ENCODE measurements at places on chromosomes 5 and 9. TPM values are rescaled to one million over a fixed set of nuclear protein-coding genes. Genes with fewer than 3 reads are reported as not detected.

The N4BP3 gene
- polyA plus RNA-seq, result 24.9 TPM

The MVB12B gene
- 16.5 TPM for polyA plus RNA-seq

The DND1 gene
- polyA plus RNA-seq, result not detected

The SPATA6L gene
- 0.47 TPM for polyA plus RNA-seq

DNA sequence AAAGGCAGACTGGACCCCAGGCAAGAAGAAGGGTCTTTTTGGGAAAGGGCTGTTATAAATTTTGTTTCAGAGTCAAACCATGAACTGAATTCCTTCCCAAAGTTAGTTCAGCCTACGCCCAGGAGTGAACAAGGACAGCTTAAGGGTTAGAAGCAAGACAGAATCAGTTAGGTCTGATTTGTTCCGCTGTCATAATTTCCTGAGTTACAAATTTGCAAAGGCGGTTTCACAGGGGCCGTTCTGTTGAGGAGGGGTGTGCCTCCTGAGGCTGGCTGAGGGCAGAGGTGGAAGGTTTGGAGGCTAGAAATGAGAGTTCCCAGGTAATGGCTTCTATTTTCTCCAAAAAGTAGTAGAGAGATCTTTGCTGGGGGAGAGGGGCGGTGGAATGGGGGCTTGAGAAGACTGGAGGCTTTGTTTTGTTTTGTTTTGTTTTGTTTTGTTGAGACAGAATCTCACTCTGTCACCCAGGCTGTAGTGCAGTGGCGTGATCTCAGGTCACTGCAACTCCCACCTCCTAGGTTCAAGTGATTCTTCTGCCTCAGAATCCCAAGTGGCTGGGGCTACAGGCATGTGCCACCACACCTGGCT, 4.1 kb upstream of the CERCAM start:
- no peak for DNase-seq

GRCh38 chr5:73865315-73865714, 239.3 kb downstream of the ARHGEF28 start:
- DNase-seq, result no peak

DNA sequence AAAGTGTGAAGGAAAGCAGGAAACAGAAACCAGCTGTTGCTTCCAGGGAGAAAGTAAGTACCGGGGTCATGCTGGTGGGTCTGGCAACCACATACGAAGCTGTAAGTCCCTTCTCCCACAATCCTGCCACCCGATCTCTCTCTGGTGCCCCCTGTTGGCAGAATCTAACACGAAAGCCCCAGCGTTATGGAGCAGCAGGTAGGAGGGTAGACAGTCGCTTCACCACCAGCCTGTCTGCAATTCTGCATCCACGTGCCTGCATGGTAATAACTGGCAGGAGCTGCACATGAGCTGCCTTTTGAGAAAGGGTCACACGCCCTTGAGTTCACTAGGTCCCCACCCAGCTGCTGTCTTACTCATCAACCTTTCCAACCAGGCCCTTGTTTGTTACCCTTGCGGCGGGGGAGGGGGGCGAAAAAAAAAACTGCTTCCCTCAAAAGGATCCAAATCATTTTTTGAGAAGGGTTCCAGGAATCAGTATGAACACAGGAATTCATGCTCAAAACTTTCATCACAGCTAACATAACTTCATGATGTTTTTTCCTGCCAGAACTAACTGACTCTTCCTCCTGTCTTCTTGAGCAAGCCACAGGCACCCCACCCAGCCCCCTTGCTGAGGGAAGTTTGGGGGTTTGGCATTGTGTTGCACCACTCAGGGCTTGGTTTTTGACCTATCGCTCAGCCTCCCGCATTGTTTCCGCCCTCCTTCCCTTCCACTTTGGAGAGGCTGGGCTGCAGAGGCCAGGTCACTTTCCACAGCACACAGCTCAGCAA, 19.6 kb upstream of the TMEM252 start:
- DNase-seq, result no peak

DNA sequence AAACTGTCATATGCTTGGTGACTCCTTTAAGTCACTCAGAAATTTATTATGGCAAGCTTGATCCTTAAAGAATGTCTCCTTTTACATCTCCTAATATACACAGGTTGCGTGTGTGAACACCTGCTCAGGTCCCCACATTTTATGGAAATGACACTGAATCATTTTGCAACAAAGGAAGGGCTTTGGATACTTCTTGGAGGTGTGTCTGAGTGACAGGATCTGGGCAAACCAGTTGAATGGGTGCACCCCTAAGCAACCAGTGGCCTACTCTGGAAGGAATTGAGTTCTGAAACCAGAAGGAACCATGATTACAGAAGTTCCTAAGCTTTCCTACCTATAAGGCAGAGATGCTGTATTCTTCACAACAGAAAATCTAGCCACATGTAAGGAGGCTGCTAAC, 483.9 kb upstream of the KLF4 start:
- no peak for DNase-seq

DNA sequence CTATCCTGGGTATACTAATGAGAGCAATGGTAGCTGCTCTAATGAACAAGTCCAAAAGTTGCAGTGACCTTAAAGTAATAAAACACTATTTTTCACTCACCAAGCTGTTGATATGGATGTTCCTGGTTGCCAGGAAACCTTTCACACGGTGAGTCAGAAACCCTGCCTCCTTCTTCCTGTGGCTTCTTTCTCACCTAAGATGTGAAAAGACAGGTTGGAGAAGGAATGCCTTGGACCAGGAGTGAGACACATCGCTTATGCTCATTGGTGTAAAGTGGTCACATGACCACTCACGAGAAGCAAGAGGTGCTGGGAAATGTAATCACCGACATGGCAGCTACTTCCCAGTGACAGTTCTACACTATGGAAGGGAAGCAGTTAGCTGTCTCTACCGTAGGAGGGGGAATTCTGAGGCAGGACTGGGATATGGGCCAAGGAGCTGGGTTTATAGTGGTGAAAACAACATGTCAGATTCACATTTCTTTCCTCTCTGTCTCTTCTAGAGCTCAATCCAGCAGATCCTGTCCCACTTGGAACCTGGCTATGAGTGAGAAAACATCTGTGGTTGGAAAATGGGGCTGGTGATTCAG, 320.4 kb upstream of the KLF4 start:
- DNase-seq, result no peak

- DNase-seq, result no peak
These were observed 255.5 kb downstream of the TRIM32 start for GRCh38 chr9:116942593-116943061.

The ZDHHC11B gene
- 15.7 TPM for polyA plus RNA-seq

DNA sequence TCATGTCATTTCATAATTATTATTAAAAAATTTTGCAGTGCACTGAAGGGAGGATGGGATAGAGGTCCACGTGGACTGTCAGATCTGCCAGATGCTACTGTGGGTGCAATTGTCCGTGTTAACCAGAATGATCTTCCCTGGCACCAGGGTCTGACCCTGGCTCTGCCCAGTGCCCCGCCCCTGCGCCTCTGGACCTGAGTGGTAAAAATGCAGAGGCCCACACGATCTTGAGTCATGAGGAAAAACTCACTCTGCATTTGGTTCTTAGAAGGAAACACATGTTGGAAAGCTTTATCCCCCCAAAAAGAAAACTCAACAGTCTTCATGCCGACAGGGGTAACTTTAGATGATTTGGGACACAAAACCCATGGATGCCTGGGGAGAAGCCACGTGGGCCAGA, 20.1 kb upstream of the BARX1 start:
- no peak for DNase-seq

The CARD9 gene
- 0.82 TPM for polyA plus RNA-seq

DNA sequence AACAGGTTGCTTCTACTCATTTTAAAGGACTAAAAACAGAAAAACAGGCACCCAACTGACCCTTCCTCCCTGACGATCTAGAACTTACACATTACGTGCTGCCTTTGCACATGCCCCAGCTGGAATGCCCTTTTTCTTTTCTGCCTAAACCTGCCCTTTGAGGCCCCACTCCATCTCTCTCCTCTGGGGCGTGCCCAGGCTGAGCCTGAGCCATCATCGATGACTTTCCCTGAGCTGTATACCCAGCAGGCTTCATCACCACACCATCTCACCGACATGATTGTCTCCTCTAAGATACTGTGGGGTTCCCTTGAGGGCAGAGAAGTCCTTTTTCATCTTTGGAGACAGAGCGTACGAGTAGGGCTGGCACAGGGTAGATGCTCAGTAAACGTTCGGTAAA, 24.1 kb upstream of the GABBR2 start:
- no peak for DNase-seq

The ANKRD31 gene
- polyA plus RNA-seq, result 0.13 TPM

The TERT gene
- polyA plus RNA-seq, result not detected

DNA sequence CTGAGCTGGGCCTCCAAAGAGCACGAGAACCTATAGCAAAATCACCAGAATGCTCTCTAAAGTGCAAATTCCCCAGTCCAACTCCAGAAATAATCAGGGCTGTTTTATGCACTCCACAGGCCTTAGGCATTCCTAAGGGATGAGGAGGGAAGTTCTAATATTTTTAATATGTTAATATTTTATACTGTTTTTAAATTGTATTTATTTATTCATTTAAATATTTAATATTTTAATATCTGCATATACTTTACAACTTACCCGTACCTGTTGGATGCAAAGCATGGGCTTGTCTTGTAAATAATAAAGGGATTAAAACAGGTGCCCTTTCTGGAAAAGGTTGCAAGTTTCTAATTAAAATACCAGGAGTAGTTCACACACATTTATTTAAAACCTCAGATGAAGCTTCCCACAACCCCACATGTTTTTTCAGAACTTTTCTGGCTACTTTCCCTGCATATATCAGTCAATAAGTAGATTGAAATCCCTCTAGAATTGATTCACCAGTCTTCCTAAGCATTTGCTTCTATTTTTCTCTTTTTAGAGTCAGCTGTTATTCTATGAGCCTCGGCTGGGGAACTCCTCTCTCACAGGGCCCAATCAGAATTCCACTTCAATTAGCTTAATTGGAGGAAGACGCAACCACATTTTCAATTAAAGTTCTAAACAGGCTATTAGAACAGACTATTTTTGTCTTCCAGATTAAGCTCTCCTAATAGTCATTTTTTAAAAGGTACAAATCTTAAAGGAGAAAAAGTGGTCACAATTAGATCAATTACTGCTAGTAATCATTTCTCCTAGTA, 140.8 kb downstream of the CDH6 start:
- no peak for DNase-seq

GRCh38 chr5:53366245-53366644, 114.2 kb upstream of the FST start:
- DNase-seq, result no peak

GRCh38 chr9:124754289-124754688, 16.8 kb downstream of the NR6A1 start:
- DNase-seq, result no peak

- DNase-seq, result no peak
These were observed 103.0 kb upstream of the ERCC6L2 start for GRCh38 chr9:95772320-95773052.

The OLFML2A gene
- polyA plus RNA-seq, result 140 TPM

DNA sequence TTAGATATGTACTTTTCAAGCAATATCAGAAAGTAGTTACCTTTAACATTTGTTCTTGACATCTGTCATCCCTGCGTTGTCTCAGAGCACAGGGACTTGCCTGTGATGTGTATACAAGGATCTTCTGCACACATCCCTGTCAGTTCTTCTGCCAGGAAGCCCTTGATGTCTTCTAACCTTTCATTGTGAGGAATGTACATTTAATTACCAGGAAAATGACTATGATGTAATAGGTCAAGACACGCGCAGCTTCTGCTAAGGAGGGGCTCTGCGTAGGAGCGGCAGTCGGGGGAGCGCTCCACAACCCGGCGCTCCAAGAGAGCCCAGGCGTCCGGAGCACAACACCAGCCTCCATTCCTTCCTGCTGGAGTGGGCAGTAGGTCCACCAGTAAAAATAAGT, 119.7 kb downstream of the IRX2 start:
- no peak for DNase-seq

The GPBP1 gene
- polyA plus RNA-seq, result 82.0 TPM

GRCh38 chr5:94969174-94969573, 315.7 kb downstream of the MCTP1 start:
- DNase-seq, result peak; percentile 6

GRCh38 chr9:113541019-113541900, 77.7 kb downstream of the RGS3 start:
- DNase-seq, result no peak

DNA sequence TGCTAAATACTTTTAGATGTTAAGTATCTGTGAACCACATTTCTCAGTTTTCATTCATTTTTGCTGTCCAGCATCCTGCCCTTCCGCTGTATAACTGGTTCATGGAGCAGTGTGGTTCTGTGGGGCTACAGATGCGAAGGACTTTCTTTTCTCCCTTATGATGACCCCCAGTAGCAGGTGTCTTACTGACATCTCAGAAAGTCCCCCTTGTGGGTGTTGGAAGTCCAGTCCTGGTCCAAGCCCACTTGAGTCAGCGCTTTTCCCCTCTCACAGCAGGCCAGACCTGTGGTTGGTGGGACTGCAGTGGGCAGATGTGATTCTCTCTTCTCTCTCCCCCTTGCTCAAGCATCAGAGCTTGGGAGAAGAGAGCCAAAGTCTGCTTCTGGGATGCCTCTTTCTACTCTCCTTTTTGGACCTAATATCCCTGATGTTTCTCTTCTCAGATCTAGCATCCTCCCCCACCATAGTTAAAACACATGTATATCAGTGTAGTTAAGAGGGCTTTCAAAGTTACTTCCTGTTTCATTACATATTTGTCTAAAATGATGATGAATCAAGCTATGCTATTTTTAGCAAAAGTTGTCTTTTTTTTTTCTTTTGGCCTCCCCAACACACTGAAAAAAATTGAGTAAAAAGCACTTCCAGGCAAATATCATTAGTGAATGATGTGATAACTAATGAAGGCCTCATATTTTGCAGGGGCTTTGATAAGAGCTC, 119.5 kb upstream of the ZNF618 start:
- DNase-seq, result no peak

GRCh38 chr5:120621339-120621738, 157.2 kb downstream of the PRR16 start:
- no peak for DNase-seq

DNA sequence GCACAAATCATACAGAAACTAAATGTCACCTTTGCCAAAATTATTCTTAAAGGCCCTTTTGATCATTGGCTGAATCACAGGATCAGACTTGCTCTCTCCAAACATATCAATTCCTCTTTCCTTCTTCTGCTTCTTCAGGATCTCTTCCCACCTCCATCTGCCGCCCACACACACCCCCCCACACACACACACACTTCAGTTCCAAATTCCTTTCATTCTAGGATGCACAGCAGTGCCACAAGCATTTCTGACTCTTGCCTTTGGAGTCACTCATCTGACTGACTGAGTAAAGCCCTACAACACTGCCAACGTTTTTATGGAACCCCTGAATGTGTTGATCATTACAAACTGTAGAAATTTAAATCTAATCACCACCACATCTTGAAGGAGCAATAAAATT, 22.9 kb downstream of the DNAH5 start:
- no peak for DNase-seq

The CCL21 gene
- polyA plus RNA-seq, result 9.2 TPM

DNA sequence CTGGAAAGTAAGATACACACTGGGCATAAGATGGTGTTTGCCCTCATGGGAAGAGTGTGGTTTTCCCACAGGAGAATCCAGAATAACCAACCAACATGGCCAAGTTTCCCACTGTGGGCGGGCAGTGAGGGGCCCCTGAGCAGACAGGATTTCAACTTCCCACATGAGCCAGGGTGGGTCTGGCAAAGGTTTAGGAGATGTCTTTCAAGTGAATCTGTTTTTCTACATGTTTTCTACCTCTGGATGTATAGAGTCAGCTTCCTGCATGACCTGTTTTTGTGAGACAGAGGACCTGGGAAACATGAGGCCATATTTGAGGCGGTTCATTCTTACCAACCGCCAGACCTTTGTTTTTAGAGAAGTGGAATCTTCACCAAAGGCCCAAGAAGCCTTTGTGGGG, 100.5 kb downstream of the TLE4 start:
- no peak for DNase-seq

Data from forelimb muscle (tissue), 1 donor.